Lung (tissue), 17 donors: ENCODE measurements at places on chromosomes 13 and 19. TPM values are rescaled to one million over a fixed set of nuclear protein-coding genes. Genes with fewer than 3 reads are reported as not detected.

Gene NTN5
- 0.28 TPM for total RNA-seq

Gene MYO1F
- total RNA-seq, result 100 TPM

Gene ACP5
- 184 TPM for total RNA-seq

Gene SYCN
- not detected for total RNA-seq

Gene CCDC8
- 45.7 TPM for total RNA-seq

Gene ZNF99
- total RNA-seq, result 0.06 TPM

Gene TNFSF13B
- total RNA-seq, result 32.9 TPM

Gene ZC3H13
- total RNA-seq, result 54.3 TPM

Gene KIR2DL3
- not detected for total RNA-seq

Gene CYP4F22
- total RNA-seq, result not detected

Gene DMWD
- 25.4 TPM for total RNA-seq

Gene TGDS
- total RNA-seq, result 7.5 TPM

GRCh38 chr13:41162151-41162550, 29.5 kb upstream of the KBTBD6 start:
- no peak for DNase-seq
- H3K27me3 ChIP-seq, result no peaks in the 10 kb centered on the region
- H3K4me1 ChIP-seq, result no peaks in the 10 kb centered on the region
- peaks cover 1% of the 10 kb centered on the region for H3K36me3 ChIP-seq
- no peak overlapping the region for H3K4me3 ChIP-seq
- no peak overlapping the region for H3K27ac ChIP-seq

- H3K4me3 ChIP-seq, result no peak overlapping the region
- no peak for DNase-seq
- H3K27ac ChIP-seq, result no peak overlapping the region
- H3K4me1 ChIP-seq, result no peaks in the 10 kb centered on the region
- H3K36me3 ChIP-seq, result no peaks in the 10 kb centered on the region
These were observed 152.1 kb downstream of the POSTN start for GRCh38 chr13:37446503-37446902.

DNA sequence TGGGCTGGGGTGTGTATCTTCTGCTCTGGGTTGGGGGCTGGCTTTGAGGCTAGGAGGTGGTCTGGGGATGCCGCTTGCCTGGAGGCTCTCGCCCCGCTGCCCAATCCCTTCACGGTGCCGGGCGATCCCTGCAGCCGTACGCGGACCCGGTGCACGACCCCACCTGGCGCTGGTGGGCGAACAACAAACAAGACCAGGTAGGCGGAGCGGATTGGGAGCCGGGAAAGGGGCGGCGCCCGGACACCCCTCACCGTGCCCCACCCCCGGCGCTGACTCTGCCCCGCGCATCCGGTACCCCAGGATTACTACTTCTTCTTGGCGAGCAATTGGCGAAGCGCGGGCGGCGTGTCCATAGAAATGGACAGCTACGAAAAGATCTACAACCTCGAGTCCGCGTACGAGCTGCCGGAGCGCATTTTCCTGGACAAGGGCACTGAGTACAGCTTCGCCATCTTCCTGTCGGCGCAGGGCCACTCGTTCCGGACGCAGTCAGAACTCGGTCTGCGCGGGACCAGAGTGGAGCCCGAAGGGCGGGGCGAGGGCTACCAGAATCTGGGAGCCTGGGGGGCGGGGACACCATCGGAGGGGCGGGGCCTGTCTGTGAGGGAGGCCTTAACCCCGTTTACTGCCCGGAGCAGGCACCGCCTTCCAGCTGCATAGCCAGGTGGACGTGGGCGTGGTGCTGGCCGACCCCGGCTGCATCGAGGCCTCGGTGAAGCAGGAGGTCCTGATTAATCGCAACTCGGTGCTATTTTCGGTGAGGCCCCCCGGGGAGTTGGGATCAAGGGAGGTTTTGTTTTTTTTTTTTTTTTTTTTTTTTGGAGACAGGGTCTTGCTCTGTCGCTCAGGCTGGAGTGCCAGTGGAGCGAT, 12.1 kb upstream of the PSMD8 start:
- peaks cover 12% of the 10 kb centered on the region for H3K27me3 ChIP-seq
- peak overlapping the region; percentile 68 for H3K4me3 ChIP-seq
- no peaks in the 10 kb centered on the region for H3K4me1 ChIP-seq
- peak; percentile 66 for DNase-seq
- peak overlapping the region; percentile 44 for H3K27ac ChIP-seq
- H3K36me3 ChIP-seq, result no peaks in the 10 kb centered on the region

- no peak for DNase-seq
- H3K4me1 ChIP-seq, result peaks cover 11% of the 10 kb centered on the region
- no peak overlapping the region for H3K4me3 ChIP-seq
- H3K27me3 ChIP-seq, result no peaks in the 10 kb centered on the region
- no peak overlapping the region for H3K27ac ChIP-seq
- no peaks in the 10 kb centered on the region for H3K36me3 ChIP-seq
These were observed 24.9 kb downstream of the GADD45B start for GRCh38 chr19:2500841-2501261.

- no peak overlapping the region for H3K27ac ChIP-seq
- H3K36me3 ChIP-seq, result peaks cover 16% of the 10 kb centered on the region
- DNase-seq, result no peak
- no peak overlapping the region for H3K4me3 ChIP-seq
These were observed 29.4 kb downstream of the ERCC5 start for GRCh38 chr13:102875256-102875655.

DNA sequence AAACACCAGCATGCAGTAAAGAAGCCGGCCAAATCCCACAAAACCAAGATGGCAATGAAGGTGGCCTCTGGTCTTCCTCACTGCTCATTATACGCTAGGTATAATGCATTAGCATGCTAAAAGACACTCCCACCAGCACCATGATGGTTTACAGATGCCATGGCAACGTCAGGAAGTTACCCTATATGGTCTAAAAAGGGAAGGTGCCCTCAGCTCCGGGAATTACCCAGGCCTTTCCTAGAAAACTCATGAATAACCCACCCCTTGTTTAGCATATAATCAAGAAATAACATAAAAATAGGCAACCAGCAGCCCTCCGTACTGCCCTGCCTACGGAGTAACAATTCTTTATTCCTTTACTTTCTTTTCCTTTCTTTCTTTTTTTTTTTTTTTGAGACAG, 21.1 kb upstream of the PLEKHF1 start:
- no peaks in the 10 kb centered on the region for H3K36me3 ChIP-seq
- no peaks in the 10 kb centered on the region for H3K27me3 ChIP-seq
- H3K4me3 ChIP-seq, result no peak overlapping the region
- no peak for DNase-seq
- H3K4me1 ChIP-seq, result no peaks in the 10 kb centered on the region
- no peak overlapping the region for H3K27ac ChIP-seq

DNA sequence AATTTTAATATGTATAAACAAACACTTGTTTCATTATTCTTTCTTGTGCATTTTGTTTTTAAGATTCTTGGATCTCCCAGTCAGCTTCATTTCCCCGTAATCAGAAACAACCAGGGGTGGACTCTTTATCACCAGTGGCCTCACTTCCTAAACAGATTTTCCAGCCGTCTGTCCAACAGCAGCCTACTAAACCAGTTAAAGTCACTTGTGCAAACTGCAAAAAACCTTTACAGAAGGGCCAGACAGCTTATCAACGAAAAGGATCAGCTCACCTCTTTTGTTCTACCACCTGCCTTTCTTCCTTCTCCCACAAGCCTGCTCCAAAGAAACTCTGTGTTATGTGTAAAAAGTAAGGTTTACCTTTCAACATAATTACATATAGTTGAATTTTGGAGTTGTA, 44.3 kb downstream of the ZMYM2 start:
- no peak overlapping the region for H3K27ac ChIP-seq
- H3K36me3 ChIP-seq, result peaks cover 37% of the 10 kb centered on the region
- DNase-seq, result peak; percentile 35
- no peak overlapping the region for H3K4me3 ChIP-seq
- no peaks in the 10 kb centered on the region for H3K27me3 ChIP-seq
- peaks cover 19% of the 10 kb centered on the region for H3K4me1 ChIP-seq

- H3K4me1 ChIP-seq, result no peaks in the 10 kb centered on the region
- H3K36me3 ChIP-seq, result peaks cover 2% of the 10 kb centered on the region
- peak overlapping the region; percentile 58 for H3K27ac ChIP-seq
- no peaks in the 10 kb centered on the region for H3K27me3 ChIP-seq
These were observed 21.0 kb upstream of the GDF15 start for GRCh38 chr19:18364826-18365528.

GRCh38 chr19:5002143-5002542, 33.2 kb downstream of the KDM4B start:
- H3K27me3 ChIP-seq, result no peaks in the 10 kb centered on the region
- H3K4me1 ChIP-seq, result no peaks in the 10 kb centered on the region
- H3K4me3 ChIP-seq, result no peak overlapping the region
- no peaks in the 10 kb centered on the region for H3K36me3 ChIP-seq

GRCh38 chr13:35917252-35917941, 213.8 kb downstream of the DCLK1 start:
- H3K27ac ChIP-seq, result no peak overlapping the region
- no peaks in the 10 kb centered on the region for H3K36me3 ChIP-seq
- no peaks in the 10 kb centered on the region for H3K27me3 ChIP-seq
- no peak overlapping the region for H3K4me3 ChIP-seq
- DNase-seq, result peak; percentile 49
- H3K4me1 ChIP-seq, result no peaks in the 10 kb centered on the region

DNA sequence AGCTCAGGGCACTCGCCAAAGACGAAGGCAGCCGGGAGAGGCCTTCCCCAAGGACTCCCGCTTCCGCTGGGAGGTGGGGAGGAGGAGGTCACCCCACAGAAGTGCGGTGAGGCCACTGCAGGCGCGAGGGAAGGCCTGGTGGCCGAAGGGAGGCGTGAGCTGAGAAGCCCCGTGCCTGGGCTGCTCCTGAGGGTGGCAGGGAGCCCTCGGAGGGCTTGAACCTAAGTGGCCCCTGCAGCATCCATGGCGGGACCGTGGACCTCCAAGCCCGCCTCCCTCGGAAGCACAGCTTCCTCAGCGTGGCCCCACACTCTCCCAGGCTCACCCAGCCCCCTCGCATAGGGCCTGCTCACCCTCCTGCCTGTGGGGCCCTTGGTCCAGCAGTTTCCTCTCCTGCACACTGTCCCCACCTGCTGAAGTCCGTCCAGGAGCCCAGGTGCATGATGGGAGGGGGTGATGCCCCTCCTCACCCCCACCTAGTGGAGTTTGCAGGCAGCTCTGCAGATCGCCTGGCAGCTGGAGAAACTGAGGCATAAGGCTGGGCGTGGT, 25.9 kb downstream of the EFNA2 start:
- H3K36me3 ChIP-seq, result no peaks in the 10 kb centered on the region
- no peak for DNase-seq
- H3K4me3 ChIP-seq, result no peak overlapping the region
- peaks cover 8% of the 10 kb centered on the region for H3K4me1 ChIP-seq

DNA sequence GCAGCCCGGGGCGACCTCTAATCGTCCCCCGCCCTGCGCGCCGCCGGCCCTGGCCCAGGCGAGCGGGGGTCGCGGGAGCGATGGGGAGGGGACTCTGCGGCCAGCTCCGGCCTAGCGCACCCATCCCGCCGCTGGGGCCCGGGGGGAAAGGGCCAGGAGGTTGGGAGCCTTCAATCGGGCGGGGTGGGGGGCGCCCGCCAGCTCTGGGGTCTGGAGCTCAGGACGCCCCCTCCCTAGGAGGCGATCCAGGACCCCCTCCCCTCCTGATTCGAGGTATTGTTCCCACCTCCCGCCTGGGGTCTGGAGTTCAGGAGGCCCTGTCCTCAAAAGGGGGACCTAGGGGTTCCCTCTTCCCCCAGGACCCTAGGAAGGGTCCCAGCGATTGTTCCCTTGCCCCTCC, 430 bp downstream of the ZNF358 start:
- DNase-seq, result no peak
- H3K4me3 ChIP-seq, result peak overlapping the region; percentile 53
- H3K4me1 ChIP-seq, result peaks cover 2% of the 10 kb centered on the region
- H3K36me3 ChIP-seq, result peaks cover 15% of the 10 kb centered on the region
- H3K27me3 ChIP-seq, result no peaks in the 10 kb centered on the region
- peak overlapping the region; percentile 64 for H3K27ac ChIP-seq

- no peaks in the 10 kb centered on the region for H3K4me1 ChIP-seq
- no peak overlapping the region for H3K4me3 ChIP-seq
- no peaks in the 10 kb centered on the region for H3K36me3 ChIP-seq
- DNase-seq, result peak; percentile 18
- no peak overlapping the region for H3K27ac ChIP-seq
- H3K27me3 ChIP-seq, result no peaks in the 10 kb centered on the region
These were observed 478.6 kb downstream of the LIG4 start for GRCh38 chr13:107736731-107737130.

DNA sequence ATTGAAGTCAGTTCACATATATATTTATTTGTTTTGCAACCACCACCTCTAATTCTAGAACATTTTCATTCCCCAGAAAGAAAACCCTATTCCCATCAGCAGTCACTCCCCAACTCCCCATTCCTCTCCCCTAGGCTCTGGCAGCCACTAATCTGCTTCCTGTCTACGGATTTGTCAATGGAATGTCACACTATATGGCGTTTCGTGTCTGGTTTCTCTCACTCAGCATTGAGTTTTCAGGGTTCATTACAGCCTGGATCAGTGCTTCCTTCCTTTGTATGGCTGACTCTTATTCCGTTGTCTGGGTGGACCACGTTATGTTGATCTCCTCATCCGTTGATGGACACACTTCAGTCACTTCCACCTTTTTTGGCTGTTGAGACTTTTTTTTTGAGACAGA, 9.3 kb downstream of the COLGALT1 start:
- H3K36me3 ChIP-seq, result peaks cover 44% of the 10 kb centered on the region
- no peaks in the 10 kb centered on the region for H3K27me3 ChIP-seq

GRCh38 chr13:45349438-45349837, 8.5 kb upstream of the TPT1 start:
- H3K36me3 ChIP-seq, result peaks cover 10% of the 10 kb centered on the region
- H3K4me1 ChIP-seq, result no peaks in the 10 kb centered on the region
- DNase-seq, result no peak
- no peaks in the 10 kb centered on the region for H3K27me3 ChIP-seq
